Activated CD8-positive, alpha-beta memory T cell treated with anti-CD3 and anti-CD28 coated beads for 48 hours (primary cell): ENCODE measurements at places on chromosomes 1 and 21.

DNA sequence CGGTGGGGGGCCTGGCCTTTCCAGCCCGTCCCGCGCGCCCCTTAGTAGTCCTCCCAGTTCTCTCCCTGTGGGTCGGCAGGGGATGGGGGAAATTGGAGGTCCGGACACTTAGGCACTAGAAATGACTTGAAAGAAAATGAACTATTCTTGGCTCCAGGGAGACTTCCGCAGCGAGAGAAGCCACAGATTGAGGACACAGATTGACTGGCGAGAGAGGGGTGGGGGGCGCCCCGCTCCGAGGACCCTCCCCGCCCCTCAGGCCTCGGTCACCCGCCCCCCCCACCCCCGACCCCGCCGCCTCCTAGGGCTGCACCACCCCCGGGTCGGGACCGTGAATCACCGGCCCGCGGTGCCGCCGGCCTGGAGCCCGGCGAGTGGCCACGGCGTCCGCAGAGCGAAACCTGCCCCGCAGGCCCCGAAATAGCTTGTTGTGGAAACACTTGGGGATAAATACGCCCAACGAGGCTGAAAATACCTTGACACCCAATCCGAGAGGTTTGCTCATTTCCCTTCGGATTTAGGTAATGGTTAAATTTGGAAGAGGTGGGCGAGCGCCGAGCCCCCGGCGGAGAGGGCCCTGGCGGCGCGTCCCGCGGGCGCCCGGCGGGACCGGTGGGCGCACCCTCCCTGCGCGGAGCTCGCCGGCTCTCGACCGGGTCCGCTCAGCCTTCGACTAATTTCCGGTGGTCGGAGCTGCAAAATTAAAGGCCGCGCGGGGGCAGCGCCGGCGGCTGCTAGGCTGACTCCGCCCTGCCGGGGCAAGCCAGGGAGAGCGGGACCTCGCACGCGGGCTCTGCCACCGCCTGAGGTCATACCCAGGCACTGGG lies at the start of gene GFI1:
Gene GFI1, minus strand, starts transcription at position 675 of the 827 bp plus-strand sequence. CDS start 3,438 bp downstream, outside the sequence.
- DNase-seq = peak; percentile 69

DNA sequence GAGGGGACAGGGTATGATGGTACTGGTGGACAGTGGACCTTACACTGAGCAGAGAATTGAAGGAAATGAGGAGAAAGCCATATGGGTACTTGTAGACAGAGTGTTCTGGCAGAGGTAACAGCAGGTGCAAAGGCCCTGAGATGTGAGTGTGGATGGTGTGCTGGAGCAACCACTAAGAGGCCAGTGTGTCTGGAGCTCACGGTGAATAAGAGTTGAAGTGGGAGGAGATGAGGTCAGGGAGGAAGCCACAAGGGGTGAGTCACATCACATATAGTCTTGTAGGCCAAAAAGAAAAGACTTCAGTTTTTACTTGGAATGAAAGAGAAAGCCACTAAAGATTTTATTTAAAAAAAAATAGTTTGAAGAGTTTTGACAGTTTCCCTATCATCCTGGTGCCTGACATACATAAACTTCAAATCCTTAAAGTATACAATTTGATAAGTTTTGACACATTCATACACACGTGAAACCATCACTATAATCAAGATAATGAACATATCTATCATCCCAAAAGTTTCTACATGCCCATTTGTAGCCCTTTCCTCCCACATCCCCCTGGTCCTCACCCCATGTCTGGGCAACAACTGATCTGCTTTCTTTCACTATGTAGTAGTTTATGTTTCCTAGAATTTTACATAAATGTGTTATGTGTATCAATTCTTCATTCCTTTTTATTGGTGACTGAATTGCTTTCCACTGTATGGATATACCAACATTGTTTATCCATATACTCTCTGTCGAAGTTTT lies 148.4 kb downstream of the GPATCH2 start:
- DNase-seq = peak; percentile 5

DNA sequence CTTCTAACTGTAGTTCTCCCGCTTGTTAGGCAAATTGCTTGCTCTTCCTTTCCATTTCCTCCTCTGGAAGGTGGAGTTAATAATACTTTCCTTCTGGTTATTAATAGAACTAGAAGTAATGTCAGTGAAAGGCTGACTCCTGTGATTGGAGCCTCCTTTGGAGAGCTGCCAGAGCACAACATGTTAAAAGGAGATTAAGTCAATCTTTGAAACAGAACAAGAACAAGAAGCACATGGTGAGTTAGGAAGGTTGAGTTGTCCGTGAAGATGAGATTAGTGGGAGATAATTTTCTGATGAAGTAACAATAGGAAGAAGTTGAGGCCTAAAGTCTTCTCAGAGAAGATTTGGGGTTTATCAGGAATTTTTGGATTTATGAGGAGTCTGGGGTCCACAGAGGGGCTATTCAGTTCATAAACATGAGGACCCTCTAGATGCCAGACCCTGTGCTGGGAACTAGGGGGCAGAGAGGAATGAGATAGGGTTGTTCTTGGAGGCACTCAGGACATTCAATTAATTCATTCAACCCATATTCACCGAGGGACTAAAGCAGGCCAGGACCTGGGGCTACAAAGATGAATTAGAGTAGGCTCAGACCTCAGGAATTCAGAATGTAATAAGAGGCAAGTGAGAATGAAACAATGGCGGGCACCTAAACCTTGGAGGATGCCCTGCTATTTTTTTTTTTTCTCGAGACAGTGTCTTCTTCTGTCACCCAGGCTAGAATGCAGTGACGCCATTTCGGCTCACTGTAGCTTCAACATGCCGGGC lies 40.7 kb upstream of the DHCR24 start:
- DNase-seq = no peak

DNA sequence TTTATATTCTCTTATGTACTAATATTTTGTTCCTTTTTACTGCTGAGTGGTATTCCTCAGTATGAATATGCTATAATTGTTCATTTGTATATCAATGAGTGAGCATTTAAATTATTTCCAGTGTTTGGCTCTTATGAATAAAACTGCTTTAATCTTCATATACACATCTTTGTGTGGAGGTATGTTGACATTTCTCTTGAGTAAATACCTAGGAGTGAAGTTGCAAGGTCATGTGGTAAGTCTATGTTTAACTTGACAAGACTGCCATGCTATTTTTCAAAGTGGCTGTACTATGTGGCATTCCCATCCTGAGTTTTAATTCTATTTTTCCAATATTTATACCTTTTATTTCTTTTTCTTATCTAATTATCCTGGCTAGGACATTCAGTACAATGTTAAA lies 124.2 kb downstream of the ADSS2 start:
- DNase-seq = no peak

GRCh38 chr1:116881879-116882520 lies 27.7 kb upstream of the PTGFRN start:
- DNase-seq = no peak

GRCh38 chr1:4265836-4266235 lies 365.8 kb upstream of the C1orf174 start:
- no peak for DNase-seq
